ENCODE measurements at places on chromosomes 5 and 9.

DNA sequence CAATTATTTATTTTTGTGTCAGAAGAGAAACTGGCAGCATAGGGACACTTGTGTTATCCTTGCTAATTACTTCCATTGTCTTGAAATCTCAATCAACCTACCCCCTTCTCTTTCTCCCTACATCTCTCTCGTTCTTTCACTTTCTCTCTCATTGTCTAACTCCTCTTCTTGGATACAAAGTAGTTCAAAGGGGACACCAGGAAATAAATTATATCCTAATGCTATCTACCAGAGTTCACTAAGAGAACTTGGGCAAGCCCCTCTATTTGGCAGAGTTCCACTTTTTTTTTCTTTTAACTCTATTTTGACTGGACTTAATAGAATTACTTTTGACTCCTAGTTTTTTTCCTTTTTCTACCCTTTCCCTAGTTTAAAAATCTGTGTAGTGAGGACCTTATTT lies 102.2 kb downstream of the MEF2C start:
- DNase-seq, result no peak

DNA sequence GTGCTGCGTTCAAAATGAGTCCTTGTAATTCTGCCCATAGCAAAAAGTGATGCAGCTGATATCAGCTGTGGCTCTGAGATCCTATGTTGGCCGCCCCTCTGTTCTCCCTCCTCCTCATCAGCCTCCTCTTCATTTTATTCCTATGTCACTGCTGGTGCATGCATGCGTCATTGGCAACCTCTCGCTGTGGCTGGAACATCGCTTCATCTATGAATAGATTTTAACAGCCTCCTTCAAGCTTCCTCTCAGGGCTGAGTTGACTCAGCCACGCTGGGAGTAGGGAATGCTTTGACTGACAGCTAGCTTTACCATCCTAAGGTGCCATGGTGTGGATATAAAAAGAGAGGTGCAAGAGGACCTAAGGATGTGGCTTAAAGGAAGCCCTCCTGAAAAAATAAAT lies 303.5 kb downstream of the PLK2 start:
- DNase-seq, result no peak

DNA sequence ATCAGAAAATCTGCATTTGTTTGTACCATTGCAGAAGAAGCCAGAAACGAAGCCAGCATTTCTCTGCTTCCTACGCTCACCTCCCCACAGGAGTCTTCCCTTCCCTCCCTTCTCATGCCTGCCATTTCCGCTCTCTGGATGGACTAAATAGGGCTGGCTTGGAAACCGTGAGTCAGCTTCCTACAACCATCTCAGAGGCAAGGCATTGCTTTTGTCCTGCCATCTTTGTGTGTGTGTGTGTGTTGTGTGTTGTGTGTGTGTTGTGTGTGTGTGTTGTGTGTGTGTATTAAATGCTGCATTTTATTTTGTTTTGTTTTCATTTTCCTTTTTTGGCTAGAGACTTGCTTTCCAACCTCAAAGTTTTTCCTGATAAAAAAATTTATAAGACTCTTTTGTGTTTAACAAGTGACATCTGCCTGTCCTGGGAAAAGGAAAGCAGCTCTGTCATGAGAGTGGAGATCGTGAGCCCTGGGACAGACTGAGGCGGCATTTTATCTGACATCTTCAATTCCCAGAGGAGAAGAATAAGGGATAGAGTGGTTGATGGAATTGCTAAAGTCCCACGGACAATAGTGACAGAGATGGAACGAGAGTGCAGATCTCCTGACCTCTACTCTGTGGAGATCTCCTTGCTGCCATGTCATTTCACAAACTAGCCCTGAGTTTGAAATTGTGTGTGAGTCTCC lies 7.5 kb upstream of the EGFLAM start:
- DNase-seq, result no peak

DNA sequence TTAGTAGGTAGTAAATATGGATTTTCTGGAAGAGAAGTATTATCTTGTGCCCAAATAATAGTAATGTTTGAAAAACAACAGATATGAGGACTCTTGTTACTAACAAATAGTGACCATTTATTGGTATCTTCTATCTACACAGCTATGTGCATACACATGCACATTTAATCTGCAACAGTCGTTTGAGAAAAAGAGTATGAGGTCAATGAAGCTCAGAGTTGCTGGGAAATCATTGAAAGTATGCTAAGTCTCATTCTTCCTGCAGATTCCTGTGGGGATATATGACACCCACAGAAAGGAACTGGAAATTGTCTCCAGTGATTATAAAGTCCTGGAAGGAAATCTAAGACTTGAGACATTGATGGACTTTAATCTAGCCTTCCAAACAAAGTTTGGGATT lies 40.1 kb upstream of the RNF180 start:
- DNase-seq, result no peak

DNA sequence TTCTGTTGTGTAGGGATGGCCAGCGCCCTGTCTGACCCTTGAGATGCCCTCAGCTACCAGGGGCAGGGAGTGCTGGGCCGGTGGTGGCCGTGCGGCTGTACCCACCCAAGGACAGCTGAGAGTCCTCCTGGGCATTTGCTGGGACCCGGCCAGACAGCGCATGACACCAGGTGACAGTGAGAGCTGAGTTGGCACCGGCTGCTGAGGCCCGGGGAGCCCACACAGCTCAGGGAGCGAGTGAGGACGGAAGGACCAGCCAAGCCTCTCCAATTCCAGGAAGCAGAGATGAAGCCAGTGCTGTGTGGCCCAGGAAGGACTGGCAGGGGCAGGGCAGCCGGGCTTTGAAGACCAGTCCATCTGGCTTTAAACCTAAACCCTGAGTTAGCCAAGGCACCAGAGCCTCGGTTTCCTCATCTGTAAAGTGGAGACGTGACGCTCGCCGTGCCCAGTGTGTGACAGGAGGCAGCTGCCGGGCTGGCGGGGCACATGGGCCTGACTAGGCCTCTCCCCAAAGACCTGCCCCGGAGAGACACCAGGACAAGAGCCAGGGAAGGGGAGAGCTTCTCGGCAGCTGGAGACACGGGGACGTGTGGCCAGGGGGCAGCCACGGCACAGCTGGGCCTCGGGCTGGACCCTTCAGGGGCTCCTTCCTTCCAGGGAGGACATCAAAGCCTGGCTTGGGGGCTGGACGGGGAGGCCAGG lies 3.0 kb upstream of the AGPAT2 start:
- DNase-seq, result peak; percentile 80

- DNase-seq, result no peak
Observed at GRCh38 chr9:110971234-110971633, 67.0 kb downstream of the LPAR1 start.

DNA sequence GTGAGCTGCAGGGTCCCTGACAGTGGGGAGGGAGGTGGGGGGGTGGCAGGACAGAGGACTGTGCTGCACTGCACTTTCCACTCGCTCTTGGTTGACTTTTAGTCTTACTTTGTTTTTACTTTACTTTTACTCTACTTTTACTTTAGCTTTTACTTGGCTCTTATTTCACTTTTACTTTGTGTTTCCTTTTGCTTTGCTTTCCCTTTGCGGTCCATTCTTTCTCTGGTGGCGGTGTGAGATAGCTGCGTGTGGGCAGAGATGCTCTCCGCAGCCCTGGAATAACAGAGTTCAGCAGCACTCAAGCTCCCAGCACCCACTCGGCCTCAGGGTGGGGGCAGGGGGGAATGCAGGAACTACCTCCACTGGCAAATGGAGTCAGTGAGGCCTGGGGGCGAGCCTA lies 4.7 kb downstream of the AK8 start:
- no peak for DNase-seq

DNA sequence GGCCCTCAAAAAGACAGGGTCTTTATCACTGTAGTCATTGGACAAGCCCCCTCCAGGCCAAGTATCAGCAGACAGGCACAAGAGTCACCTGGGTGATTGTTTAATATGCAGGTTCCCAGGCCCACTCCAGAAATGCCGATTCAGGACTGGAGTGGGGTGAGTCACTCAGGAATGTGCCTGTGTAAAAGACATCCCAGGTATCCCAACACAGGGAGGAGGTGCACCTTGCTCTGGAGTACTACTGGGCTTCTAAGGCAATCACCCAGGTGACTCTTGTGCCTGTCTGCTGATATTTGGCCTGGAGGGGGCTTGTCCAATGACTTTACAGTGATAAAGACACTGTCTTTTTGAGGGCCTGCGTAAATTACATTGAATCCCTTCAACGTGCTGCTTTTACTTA lies 40.6 kb downstream of the ACTL7B start:
- no peak for DNase-seq

GRCh38 chr5:159874263-159874662 lies 42.0 kb upstream of the ADRA1B start:
- DNase-seq, result no peak

DNA sequence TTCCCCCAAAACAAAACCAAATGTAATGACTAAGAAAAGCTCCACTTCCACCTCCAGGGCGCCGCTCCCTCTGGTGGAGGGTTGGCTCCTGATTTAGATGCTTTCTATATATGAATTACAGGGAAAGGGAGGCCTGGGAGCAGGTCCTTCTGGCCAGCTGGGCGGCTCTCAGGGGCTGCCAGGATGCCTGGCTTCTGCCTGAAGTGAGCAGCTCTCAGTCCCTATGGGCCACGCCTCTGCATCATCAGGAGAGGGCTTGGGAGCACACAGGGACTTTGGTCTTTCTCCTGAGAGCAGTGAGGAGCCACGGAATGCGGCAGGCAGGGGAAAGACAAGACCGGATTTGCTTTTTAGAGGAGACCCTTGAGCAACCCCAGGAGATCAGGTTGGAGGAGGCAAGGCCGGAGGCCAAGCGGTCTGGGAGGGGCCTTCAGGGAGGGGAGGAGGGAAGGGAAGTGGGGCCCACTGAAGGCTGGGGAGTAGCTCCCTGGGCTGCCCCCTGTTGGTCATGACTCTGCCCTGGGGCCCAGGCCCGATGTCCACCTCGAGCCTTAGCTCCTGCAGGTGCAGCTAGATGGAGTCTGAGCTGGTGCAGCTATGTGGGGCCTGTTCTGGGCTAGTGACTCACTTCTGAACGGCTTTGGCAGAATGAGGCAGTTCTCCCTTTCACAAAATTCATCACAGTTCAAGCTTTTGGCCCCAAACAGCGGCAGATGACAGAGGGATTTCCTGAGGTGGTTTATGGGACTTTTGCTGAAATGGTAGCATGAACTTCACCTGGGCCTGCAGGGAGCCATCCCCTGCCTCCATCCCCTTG lies 11.3 kb upstream of the GRHPR start:
- no peak for DNase-seq

DNA sequence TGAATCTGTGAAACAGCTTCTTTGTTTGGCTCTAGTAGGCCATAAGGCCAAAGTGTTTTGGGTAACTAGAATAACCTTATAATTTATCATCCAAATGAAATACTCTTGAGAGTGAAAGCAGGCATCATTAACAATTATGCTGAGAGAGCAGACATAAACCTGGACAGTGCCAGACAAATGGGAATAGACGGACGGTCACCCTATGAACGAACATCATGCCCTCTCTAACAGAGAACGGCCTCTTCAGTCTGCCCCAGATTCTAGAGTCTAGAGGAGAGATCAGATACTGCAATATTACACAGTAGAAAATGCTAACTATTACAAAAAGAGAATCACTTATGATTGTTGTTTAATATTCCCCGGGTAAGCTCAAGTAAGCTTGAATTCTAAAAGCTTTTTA lies 68.5 kb downstream of the APBA1 start:
- no peak for DNase-seq

DNA sequence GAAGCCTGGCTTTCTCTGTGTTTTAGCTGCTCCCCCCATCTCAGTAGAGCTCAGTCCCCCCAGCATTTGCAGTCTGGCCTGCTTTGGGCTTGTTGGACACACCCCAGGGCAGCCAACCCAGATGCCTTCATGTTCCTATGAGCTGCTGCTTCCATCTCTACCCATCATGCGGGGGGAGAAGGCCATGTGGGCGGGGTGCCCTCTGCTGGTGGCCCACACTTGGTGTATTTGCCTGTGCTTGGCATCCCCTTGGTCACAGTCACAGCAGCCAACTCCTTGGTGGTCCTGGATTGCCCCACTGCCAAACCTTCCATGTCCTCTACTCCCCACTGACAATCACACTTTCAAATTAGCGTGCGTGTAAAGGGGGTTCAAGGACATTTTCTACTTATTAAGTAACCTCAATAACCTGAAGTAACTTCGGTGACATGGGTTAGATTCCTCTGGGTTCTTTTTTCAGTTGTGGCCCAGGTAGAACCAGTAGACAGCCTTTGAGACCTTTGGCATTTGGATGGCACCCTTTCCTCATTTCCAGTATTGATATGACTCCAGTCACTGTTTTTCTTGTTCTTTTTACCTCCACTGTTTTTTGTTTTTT lies 42.8 kb downstream of the SNX30 start:
- peak; percentile 82 for DNase-seq

DNA sequence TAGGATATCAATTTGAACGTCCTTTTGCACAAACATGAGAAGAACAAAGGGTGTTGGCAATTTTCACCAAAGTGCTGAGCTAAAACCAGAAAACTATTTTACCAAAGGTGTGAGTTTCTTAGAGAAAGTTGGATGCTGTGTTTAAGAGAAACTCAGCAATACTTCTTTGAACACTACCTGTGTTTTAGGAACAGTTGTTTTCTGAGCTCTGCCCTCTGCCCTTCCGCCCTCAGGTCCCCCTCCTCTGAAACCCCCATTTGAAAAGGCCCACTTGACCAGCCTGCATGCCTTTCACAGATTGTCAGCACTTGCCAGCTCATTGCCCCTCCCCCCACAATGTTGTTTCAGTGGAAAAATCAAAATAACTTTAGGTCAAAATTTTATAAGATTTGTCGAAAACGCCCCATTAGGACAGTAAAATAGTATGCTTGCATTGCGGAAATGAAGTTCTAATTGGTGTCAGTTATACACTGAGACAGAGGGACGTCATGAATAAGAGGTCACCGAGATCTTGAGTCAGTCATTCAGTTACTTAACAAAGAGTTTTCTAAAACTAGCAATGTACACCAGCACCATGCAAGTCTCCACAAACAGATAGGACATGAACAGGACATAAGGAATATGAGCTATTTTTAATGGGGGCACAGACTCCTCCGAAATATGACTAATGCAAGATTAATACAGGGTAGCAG lies 61.9 kb upstream of the IL7R start:
- DNase-seq, result no peak

GRCh38 chr9:121686930-121687541 lies 35.6 kb downstream of the DAB2IP start:
- peak; percentile 76 for DNase-seq

- no peak for DNase-seq
Observed at GRCh38 chr5:101679816-101680215, 616.3 kb downstream of the SLCO4C1 start.

- no peak for DNase-seq
Observed at GRCh38 chr5:163578652-163579051, 73.2 kb downstream of the MAT2B start.

DNA sequence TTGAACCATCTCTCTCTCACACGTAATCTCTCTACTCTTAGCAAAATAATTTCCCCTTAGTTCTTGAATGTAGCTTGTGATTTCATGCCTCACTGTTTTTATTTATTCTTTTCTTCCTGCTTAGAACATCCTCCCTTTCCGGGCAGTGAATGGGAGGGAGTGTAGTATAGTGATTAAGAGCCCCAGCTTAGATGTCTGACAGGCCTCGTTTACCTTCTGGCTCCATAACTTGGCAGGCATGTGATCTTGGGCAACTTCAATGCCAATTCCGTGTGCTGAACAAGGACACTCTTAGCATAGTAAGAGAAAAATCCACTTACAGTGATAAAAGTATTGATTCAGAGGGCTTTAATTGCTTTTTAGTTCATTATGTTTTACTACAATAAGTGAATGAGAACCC lies 96.3 kb upstream of the TNPO1 start:
- no peak for DNase-seq

Data from right cardiac atrium (tissue), 5 donors.